ENCODE measurements at places on chromosomes 5 and 9.

GRCh38 chr5:44997506-44997905 is 188.8 kb downstream of the MRPS30 start:
- DNase-seq: no peak

DNA sequence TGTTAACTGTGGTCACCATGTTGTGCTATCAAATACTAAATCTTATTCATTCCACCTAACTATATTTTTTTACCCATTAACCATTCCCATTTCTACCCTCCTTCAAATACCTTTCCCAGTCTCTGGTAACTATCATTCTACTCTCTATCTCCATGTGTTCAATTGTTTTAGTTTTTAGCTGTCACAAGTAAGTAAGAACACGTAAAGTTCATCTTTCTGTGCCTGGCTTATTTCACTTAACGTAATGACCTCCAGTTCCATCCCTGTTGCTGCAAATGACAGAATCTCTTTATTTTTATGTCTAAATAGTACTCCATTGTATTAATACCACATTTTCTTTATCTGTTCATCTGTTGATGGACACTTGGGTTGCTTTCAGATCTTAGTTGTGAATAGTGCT is 485.1 kb upstream of the CD180 start:
- DNase-seq: no peak

DNA sequence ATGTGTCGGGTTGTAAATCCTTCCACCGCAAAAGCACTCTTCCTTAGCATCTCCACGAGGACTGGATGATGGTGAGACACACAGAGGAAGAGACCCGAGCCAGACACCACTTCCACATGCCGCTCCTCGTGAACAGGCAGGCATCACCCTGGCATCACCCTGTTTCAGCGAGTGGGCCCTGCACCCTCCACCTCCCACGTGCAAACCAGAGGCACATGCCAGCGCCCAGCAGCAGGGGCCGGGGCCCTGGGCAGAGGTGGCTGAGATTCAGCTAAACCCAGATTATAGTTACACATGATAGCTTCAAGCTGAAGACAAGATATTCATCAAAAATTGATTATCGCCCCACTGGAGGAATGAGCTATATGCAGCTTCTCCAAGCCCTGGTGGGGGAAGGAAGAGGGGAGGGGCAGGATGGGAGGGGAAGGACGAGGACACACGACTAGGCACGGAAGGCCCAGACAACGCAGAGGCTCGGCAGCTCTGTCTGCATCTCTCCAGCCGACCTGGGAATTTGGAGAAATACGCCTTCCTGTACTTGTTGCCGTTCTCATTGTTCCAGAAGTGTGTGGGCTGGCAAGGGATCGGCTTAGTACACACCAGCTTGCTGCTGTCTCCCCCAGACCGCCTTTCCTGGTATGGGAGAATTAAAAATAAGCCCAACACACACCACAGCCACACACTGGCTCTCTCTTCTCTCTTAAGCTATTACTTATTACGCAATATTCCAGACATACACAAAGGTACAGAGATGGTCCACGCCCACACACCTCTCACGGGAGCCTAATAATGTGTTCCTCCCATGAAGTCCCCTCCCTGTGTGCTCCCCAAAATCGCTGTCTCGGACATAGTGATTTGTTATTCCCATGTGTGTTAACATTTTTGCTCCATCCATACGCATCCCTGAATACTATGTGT is 50.4 kb upstream of the ZNF354A start:
- DNase-seq: no peak

GRCh38 chr5:141484310-141484640 is 555 bp upstream of the PCDHGC4 start:
- no peak for DNase-seq

GRCh38 chr5:21649969-21650368 is 1203.2 kb downstream of the CDH12 start:
- DNase-seq: no peak

DNA sequence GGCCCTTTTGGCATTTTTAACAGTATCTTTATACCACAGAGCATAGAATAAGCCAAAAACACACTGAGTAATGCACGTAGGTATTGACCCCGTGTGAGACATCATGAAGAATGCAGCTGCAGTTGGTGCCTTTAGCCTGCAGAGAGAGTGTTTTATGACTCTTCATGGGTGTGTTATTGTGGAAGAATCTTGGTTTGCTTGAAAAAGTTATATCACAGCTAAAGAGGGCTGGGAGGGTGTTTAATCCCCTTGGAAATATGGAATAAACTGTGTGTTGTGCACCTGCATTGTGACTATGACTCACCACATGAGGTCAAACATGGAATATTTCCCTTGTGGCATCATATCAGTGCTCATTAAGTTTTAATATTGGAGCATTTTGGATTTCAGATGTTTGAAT is 458.7 kb downstream of the CDH9 start:
- DNase-seq: no peak

DNA sequence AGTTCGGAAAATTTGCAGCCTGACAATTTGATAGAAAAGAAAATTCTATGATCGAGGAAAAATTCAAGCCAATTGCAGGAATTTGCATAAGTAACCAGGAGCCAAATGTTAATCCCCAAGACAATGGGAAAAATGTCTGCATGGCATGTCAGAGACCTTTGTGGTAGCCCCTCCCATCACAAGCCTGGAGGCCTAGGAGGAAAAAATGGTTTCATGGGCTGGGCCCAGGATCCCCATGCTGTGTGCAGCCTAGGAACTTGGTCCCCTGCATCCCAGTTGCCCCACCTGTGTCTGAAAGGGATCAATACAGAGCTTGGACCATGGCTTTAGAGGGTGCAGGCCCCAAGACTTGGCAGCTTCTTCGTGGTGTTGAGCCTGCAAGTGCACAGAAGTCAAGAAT is 1847.9 kb upstream of the ACO1 start:
- no peak for DNase-seq

DNA sequence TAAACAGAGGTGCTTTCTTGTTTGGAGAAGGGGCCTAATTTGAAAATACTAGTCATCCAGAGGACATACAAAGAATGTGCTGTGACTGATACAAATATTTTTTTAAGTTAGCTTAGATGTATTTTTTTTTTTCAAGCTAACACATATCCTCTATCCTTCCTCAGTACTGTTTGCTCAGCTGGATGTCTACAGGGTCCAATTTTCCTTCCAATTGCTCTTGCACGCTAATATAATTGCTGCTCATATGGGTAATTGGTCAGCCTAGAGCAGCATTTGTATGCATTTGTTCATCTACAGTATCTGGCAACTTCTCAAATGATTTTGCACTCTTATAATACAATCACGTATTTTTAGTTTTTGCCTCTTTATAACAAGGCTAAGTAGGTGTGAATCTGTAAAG is 84.7 kb downstream of the ZDHHC21 start:
- DNase-seq: no peak

- peak; percentile 5 for DNase-seq
These were observed 62.1 kb upstream of the FANCC start for GRCh38 chr9:95379630-95380029.

- no peak for DNase-seq
These were observed 9.1 kb downstream of the UBAC1 start for GRCh38 chr9:135951889-135952663.

DNA sequence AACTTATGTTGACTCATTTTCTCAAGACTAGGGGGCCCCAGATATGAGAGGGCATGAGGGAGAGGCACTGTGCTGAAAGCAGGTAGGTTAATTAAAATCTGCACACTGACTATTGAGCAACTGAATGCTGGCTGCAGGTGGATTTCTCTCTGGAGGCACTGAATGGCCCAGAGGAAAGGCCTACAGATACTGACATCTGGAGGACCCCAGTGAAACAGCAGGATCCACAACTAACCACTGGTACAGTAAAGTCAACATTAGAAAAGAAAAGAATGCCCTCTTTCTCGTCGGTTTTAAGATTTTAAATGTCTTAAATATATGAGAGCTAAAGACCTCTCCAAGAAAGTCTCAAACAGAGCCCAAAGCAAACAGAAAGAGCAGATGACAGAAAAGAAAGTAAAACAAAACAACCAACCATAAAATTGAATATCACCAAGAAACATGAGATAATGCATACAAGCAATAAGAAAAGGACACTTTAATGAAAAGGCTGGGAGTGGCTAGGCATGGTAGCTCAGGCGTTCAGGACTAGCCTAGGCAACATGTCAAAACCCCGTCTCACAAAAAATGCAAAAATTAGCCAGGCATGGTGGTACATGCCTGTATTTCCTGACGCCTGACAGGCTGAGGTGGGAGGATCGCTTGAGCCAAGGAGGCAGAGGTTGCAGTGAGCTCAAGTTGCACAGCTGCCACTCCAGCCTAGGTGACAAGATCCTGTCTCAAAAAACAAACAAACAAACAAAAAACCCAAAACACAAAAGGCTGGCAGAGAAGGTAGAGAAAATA is 43.3 kb downstream of the PUM3 start:
- DNase-seq: no peak

DNA sequence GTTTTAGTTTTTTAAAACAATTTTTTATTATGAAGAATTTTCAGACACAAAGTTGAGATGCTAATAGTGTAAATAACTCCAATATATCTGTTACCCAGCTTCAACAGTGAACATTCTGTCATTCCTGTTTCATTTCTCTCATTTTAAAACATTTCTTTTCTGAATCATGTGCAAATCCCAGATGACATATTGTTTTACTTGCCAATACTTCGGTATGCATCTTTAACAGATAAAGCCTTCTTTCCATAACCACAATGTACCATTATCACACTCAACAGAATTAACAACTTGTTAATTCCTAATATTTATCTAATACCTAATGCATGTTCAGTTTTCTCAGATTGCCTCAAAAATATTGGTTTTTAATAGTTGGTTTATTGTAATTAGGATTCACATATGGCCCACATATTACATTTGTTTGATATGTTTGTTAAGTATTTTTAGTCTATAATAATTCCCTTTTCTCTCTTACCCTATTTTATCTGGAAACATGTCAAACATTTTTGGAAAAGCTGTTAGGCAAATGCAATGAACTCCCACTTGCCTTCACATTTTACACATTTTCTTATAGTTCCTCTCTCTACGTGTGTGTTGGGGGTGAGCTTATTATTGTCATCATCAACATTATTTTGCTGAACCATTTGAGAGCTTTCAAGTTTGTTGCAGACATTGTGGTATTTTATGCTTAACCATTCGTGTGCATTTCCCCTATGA is 58.7 kb upstream of the ANKRD55 start:
- DNase-seq: no peak

DNA sequence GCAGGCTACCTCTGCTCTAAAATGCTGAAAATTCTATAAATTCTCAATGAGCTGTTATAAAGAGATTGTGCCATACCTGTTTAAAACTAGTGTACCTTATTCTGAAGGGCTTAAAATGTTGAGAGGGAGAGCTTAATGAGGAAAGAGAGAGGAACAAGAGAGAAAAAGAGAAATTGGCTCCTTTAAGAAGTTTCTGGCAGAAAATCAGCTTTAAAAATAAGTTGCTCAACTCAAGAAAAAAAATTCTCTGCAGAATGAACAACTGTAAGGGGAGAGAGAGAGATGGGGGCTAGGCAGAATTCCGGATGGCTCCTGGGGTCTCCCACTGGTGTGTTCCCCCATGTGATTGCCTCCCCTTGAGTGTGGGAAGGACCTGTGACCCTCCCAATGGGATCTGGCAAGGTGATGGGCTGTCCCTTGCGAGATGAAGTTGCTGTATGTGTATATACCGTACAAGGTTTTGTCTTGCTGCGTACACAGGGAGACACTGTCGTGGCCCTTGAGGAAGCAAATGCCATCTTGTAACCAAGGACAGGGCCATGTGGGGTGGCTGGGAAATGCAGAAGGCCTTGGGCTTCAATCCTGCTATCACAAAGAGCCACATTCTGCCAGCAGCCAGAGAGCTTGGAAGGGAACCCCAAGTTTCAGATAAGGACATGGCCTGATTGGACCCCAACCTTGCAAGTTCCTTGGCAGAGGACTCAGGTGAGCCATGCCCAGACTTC is 64.3 kb upstream of the S1PR3 start:
- DNase-seq: no peak

DNA sequence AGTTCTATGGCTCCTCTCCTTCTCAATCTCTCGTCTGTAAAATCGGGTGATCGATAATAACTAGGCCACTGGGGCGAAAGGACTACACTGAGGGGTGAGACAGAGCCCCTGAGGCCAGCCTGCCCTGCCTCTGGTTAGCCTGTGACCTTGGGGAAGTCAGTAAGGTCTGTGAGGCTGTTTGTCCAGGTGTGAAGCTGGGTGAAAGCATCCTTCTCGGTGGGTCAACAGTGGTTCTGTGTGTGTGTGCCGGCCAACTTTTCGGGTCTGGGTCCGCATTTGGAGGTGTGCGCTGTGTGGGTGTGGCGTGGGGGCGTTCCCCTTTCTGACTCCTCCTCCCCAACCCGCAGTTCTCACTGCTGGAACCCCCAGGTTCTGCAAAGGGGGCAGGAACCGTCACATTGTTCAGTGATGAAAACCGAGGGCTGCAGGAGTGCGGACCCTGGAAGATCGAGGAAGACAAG is 5.0 kb upstream of the RNF44 start:
- DNase-seq: peak; percentile 73

DNA sequence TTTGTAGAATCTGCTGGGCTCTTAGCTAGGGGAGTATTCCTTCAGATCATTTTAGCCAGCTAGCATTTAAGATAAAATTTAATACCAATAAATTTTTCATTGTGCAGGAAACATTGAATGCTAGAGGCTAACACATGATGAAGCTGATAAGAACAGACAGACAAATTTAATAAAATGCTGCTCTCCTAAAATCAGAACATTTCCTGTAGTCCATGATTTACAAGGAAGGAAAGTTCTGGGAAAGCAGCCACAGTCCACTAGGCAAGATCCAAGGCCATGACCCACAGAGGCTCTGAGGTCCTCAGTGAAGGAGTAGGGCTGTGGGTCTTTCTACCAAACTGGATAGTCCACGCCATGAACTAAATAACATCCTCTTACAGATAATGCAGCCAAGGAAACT is 253.0 kb downstream of the ICE1 start:
- no peak for DNase-seq

GRCh38 chr5:140677947-140678346 is 4.6 kb upstream of the DND1 start:
- DNase-seq: no peak

DNA sequence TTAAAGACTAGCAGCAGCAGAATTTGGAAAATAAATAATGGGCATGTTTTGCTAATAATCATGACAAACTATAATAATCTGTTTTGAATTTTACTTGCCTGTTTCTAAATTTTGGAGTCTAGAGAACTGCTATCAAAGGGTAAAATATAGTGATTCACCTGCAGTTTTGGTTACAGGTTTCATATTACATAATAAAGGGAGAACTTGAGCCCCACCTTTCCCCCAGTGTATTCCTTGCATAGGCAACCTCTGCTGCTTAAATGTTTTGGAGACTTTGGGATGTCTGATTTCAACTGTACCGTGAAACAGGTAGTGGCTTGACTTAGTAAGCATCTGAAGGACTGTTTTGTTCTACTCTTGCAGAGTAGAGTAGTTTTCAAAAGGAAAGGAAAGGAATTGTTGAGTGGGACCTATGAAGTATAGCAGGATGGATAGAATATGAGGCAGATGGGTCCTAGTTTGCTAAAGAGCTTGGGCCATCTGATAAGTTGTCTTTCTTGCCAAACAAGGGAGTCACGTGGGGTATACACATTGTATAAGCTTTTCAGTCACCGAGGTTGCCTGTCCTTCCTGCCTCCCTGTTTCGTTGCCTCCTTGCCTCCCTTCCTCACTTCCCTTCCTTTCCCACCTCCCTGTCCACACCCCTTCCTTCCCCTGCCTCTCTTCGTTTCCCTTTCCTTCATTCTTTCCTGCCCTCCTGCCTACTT is 19.1 kb downstream of the CREBRF start:
- DNase-seq: no peak

Measured in CD8-positive, alpha-beta memory T cell (primary cell).